NCI-H1092 (cell line): ENCODE measurements at places on chromosomes 6 and 20.

DNA sequence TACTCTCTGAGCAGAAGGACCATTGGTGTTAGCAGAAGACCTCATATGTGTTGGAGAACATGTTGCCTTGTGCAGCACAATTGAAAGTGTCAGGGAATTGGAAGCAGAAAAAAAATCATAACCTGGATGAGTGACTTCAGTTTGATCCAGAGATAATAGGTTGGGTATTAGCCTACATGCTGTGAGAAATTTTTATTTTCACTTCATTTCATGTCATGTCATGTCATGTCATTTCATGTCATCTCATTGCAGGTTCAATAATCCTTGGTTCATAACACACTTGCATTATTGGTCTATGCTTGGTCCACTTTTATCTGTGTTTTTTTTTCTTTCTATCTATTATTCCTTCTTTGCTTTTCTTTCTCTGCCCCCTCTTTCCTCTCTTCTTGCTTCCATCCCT is 34.3 kb downstream of the AKAP7 start:
- DNase-seq, result no peak

DNA sequence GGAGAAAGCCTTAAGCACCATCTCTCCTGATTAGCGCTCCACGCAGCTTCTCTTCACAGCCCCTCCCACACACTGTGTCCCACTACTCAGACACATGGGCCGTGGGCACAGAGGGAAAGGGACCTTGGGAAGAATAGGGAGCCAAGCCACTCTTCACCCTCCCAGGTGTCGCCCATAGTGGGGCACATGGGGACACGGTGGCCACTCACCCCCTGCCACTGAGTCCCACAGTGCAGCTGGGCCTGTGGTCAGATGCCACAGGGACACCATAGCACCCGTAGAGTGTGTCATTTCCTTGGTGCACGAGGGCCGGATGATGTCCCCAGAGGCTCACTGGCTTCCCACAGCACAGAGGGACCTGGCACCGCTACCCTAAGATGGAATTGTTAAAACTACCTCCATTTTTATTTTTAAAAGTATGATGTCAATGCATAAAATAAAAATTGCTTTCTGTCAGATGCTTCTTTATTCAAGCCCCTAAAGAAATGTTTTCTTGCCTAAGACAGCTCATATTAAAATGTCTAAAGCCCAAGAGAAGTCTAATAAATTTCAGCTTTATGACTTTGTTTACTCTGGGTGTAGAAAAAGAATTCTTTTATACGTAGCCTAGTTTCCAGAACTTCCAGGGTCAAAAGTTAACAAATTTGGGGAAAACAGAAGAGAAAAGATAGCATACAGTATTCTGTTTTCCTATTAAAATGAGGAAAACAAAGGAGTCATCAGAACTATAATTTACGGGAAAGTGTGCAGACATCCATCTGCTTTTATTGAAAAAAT is 191.0 kb upstream of the SNX9 start:
- no peak for DNase-seq

GRCh38 chr6:142071981-142072380 is 60.7 kb upstream of the GJE1 start:
- no peak for DNase-seq

DNA sequence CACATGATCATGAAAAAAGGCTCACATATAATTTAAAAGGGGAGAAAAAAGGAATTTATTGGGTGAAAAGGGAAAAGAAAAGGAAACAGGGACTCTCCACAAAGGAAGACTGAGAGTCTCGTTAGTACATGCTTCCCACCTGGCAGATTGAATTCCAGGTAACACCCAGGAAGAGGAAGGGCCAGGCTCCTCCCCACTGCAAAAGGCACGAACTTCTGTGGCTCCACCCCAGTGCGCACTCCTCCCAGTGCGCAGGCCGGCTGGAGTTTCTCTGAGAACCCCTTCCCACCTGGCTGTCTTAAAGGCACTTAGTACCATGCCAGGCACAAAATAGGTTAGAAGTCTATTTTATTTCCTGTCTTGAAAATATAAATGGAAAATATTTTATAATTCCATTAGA is 129.8 kb downstream of the COL12A1 start:
- DNase-seq, result no peak

DNA sequence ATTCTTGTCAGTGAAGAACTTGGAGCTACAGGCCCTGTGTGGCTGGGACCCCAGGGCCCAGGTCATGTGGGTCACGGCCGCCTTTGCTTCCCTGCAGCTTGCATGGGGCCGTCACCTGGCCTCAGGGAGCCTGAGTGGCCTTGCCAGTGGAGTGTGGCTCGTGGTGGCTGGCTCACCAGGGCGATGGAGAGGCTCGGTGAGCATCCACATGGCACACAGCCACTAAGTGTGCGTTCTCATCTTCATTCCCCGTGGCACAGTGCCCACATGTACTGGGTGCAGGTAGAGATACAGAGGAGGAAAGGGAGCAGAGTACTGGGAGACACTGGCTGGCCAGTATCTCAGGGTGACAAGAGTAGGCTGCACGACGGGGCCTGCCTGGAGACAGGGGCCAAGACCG is 21.5 kb downstream of the MANBAL start:
- DNase-seq, result no peak

- DNase-seq, result no peak
Measured at GRCh38 chr6:23301556-23301955, 732.2 kb downstream of the HDGFL1 start.

GRCh38 chr6:33204165-33204414 is 365 bp upstream of the HSD17B8 start:
- no peak for DNase-seq

GRCh38 chr20:48234951-48235350 is 449.7 kb upstream of the SULF2 start:
- DNase-seq, result no peak

GRCh38 chr6:24391756-24392405 is 10.9 kb upstream of the MRS2 start:
- DNase-seq, result no peak

DNA sequence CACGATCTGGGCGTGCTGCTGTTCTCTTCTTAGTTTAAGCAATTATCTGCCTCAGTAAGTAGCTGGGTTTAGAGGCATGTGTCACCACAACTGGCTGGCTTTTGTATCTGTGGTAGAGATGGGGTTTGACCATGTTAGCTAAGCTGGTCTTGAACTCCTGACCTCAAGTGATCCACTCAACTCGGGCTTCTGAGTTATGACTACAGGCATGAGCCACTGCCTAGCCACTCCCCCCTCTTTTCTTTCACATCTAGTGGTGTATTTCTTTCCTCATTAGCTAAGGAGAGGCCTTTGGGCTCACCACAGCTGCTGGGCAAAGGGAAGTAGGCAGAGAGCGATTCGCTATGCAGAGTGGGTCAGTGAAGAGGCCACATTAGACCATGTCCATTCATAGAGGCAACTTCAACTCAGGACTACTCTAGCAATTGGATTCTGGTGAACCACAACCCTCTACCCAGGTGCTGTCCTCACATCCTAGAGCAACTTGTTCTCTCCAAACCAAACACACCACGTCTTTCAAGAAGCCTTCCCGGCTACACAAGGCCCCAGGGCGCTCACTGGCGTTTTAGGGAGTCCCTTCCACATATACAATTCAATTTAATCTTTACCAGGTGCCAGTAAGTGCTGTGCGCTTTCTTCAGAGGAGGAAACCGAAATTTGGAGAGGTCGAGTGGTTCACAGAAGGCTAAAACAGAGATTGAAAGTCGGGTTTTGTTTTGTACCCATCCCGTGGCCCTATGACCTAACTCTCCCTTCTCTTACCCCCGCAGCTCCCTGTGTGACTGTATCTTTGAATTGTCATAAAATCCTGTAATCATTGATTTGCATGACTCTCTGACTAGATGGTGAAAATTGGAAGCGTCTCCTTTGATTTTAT is 26.5 kb upstream of the GFOD1 start:
- no peak for DNase-seq

DNA sequence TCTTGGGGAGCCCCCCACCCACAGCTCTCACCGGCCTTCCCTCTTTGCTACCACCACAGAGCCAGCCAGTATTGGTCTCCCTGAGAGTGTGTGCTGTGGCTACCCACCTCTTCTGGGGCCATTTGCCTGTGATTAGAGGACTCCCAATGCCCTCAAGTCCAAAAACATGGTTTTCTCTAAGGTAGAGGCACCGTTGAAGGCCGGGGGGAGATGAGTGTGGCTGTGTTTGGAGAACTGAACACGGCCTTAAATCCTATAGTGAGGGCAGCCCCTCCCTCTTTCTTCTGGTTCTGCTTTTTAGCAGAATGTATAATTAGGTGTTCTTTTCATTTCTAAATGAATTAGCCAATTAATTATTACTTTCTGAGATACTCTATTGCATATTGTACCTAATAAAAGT is 2.5 kb downstream of the CCR6 start:
- DNase-seq, result no peak

GRCh38 chr6:135128268-135128914 is 52.7 kb upstream of the MYB start:
- DNase-seq, result no peak

DNA sequence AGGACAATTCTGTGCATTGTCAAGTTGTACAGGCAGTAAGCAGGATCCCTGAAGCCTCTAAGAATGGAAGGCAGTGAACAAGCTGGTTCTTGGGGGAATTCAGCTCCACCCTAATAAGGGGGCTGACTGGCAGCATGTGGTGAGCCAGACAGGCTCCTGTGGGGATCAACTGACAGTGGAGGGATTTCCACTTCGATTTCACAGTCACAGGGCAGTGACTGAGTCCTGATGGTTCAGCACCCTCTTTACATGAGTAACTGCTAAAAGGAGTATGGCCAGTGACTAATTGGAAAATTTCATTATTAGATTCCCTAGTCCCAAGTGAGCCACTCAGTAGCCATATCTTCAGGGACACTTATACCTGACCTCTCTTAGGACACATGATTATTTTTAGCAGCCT is 78.4 kb downstream of the NDUFAF5 start:
- no peak for DNase-seq

DNA sequence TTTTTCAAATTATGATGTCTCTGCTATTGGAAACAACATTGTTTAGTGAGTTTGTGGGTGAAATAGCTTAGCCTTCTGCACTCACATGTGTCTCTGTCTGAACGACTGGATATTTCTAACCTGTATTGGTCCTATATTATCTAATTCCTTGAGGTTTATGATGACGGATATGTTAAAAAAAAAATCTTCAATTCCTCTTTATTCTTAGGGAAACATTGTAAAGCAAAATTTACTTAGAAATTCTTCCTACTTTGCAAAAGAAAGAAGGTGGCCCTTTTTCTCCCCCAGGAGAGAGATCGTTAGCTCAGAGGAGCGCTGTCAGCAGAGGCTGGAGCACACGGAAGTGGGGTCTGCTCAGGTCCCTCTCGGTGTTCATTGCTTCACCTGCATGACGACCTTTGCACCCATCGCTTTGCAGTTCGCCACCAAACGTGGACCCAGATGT is 149.8 kb downstream of the ZDHHC14 start:
- no peak for DNase-seq

DNA sequence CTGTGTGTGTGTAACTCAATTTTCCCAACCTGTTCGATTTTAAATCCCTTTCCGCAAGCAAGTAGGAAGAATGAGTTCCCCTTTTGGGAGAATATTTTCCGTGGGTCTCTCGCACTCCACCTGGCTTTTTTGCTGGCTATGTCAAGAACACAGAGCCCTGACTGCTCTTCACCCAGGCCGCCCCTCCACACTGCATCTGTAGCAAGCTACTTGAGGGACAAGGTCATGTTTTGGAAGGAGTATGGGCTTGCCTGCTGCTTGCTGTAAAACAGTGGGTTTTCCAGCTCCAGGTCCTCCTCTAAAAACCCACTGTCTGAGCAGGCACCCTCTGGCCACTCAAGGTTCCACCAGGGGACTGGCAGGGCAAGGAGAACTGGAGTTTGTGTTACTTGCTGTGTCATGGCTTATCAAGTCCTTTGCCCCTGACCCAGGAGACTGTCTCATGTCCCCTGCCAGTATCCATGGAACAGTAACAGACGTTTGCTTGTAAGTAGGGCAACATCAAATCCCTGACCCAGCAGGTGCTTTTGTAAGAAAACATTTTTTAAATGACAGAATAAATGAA is 35.5 kb upstream of the SYNJ2 start:
- DNase-seq, result no peak

DNA sequence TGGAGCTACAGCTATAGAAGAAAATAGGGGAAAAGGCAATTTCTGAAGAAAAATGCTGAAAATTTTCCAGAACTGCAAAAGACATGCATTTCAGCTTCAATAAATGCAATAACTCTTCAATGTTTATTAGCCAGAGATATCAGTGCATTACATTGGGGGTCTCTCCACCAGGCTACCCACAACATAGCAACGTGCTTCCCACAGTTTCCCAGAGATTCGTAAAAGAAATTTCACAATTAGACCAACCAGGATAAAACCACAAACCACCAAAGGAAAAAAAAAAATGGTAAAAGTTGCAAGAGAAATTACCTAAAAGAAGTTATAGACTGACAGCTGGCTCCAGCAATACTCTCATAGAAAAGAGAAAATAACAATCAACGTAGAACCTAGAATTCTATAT is 16.0 kb downstream of the LY86 start:
- DNase-seq, result no peak

- DNase-seq, result no peak
Measured at GRCh38 chr6:124870611-124871459, 91.4 kb upstream of the RNF217 start.

- DNase-seq, result no peak
Measured at GRCh38 chr20:37892001-37892400, 10.9 kb upstream of the VSTM2L start.

DNA sequence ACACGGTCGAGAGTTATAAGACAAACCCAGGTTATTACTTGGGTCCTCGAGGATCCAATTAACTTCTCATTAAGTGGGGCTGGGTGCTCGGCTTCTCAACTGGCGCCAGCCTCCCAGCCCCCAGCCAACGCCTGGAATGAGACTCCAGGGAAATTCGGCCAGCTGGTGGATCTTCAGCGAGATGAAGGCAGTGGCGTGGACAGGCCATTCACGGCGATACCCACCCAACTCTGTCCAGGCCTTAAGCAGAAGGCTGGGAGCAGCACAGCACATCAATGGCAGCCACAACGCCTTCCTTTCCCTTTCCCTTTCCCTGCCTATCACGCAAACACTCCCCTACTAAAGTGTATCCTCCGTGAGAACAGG is 868 bp downstream of the METTL24 start:
- no peak for DNase-seq

- no peak for DNase-seq
Measured at GRCh38 chr20:31934491-31934890, 17.4 kb downstream of the PDRG1 start.

DNA sequence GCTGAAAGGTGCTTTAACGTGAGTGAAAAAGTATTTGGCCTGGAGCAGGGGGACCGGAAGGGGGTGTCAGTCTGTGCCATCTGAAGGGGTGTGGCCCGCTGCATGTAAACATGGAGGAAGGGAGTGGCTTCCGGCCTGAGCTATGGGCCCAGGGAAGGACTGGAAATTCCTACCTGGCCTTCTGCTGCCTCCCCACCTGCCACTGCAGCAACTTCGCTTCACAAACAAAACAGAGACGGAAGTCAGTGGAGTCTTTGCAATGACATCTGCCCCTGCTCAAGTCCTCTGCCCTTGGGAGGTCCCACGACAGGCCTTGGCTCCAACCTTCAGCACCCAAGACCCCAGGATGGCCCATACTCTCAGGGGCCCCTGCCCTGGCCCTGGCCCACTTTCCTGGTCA is 28.1 kb upstream of the FOXP4 start:
- DNase-seq, result no peak

- DNase-seq, result no peak
Measured at GRCh38 chr6:97674802-97675201, 391.8 kb upstream of the MMS22L start.

- no peak for DNase-seq
Measured at GRCh38 chr6:151576633-151577032, 82.8 kb downstream of the CCDC170 start.
